Activated T-helper 9 cell treated with anti-CD3 and anti-CD28 coated beads, Interleukin-2, amount 50 U/mL, for 16 hours (primary cell): ENCODE measurements at places on chromosomes 12 and 14.
A peak's percentile ranks its signal among the peaks of the same experiment; 100 is the strongest.

GRCh38 chr14:42731480-42731879, 1124.8 kb downstream of the LRFN5 start:
- DNase-seq: no peak

GRCh38 chr14:91112194-91112593, 1.7 kb upstream of the DGLUCY start:
- DNase-seq: no peak

DNA sequence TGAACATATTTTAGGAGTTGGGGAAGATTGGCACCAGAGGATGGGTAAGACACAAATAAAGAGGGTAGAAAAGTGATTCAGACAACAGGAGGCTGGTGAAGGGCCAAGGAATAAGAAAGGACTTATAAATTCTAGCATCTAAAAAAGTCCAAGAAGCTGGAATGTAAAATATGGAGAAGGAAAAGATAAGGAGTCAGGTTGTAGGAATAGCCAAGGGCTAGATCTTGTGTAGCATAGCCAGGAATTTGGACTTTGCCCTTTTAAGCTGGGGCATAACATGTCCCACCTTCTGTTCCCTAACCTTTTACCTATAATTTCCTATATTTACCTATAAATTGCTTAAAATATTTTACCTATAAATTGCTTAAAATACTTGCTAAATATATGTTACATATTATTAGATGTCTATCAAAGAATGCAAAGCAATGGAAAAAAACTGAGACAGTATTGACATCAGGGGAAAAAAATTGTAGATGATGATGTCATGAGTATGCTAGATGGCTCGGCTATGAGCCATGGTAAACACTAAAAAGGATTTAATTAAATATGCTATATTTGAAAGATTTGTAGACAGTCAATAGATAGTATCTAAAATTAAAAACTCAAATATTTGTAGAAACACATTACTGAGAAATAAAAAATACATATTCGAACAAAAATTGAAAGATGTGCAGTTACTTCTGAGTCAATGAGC, 99.7 kb upstream of the PLEKHG7 start:
- no peak for DNase-seq

GRCh38 chr14:55921511-55921910, 196.7 kb upstream of the PELI2 start:
- no peak for DNase-seq

- DNase-seq: no peak
Observed at GRCh38 chr14:70257526-70257925, 68.8 kb upstream of the SLC8A3 start.

DNA sequence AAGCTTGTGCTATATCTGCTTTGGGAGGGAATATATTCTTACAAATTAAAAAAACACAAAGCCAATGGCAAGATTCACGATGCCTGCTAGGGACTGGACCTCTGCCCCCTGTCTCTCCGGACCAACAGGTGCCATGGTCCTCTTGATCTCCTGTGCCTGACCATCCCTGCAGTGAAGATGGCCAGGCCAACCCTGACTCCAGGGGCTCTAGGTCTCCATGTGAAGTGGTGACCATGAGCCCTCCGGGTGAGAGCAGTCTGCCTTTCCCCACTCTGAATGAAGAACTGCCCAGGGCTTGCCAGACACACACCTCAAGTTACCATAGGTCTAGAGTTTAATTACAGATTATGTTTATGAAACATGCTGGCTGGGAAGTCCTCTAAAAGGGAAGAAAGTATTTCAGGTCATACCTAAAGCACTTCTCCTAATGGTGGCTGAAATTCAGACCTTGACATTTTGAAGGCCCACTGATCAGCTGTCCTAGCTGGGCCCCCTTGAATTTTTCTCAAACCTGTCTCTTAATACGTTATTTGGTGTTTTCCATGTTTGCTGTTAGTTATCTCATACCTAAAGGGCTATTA, 1.4 kb downstream of the ARHGDIB start:
- DNase-seq: no peak

DNA sequence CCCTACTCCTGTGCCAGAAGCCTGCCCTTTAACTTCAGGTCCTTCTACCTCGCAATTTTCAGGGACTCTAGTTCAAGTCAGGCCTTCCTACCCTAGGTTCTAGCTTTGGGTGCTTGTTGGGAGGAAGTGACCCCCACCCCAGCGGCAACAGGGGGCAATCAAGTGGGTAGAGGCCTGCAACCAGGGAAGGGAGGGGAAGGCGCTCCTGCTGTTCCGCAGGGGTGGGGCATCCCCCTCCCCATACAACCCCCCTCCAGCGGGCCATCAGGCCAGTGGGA, 204 bp upstream of the PRPH start:
- no peak for DNase-seq

- DNase-seq: peak; percentile 83
Observed at GRCh38 chr12:121776190-121777098, 17.0 kb downstream of the RHOF start.

- DNase-seq: no peak
Observed at GRCh38 chr14:51554953-51555352, 96.8 kb upstream of the FRMD6 start.

- DNase-seq: no peak
Observed at GRCh38 chr12:46723629-46724419, 102.0 kb downstream of the SLC38A4 start.

GRCh38 chr14:54487771-54488170, 1.0 kb downstream of the GMFB start:
- no peak for DNase-seq

DNA sequence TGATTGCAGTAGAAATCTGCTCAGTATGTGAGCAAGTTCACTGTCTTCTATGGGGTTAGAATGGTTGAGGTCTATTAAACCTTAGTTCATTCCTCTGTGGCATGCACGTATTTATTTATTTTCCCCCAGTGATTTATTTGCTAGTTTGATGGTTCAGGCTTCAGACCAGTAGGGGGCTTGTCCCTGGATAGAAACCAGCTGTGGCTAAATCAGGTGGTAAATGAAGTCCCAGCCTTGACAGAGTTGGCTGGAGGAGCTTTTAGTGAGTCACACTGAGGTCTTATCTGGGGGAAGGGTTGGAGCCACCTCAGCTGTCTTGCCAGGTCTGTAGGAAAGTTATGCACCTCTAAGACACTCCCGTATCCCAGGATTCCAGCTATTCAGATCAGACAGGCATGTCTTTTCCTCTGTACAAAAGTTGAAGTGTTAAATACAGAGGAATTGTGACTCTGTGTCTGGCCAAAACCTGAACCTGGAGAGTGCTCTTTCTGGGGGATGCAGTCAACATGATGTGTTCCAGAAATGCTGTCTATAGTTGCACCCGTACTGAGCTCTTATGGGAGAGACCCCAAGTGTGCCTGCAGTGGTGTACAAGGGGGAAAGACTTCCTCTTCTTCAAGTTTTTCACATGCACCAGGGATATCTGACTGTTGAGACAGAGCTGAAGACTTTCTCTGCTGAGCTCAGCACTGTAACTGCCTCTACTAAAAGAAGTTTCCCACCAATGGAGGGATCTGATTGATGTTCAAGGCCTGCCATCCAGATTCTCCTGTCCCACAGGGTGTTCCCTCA, 1322.1 kb downstream of the TMEM121 start:
- DNase-seq: no peak

GRCh38 chr14:58356268-58356667, 39.5 kb upstream of the TOMM20L start:
- DNase-seq: no peak

DNA sequence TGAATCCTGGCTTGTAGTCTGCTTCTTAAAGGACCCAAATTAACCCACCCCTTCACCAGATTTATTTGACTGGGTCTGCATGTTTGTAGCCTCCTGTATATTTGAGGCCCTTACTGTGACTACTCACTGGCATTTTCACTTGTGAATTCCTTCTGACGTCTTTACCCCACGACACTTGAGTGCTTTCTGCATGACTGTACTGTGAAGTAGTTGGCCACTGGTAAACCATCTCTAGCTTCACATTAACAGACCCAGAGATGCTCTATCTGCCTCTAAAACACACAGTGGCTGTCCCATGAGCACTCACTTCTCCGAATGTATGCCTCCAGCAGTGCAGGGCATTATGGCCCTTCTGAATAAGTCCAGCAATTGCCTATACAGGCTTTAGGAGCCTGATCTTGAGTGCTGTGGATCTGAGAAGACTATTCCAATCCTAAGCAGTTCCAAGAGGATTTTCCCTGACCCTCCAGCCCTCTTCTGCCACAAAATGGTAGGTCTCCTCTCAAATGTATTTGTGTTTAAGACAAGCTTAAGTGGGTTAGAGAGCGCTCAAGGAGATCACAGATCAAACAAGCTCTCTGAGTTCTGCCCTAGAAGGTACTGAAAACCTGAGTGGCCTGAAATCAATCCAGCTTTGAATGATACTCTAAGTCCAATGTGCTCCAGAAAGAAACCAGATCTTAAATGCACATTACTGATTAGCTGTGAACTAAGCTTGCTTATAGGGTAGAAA, 534.7 kb downstream of the RPS29 start:
- no peak for DNase-seq

GRCh38 chr14:61644175-61644574, 51.1 kb upstream of the HIF1A start:
- DNase-seq: no peak

DNA sequence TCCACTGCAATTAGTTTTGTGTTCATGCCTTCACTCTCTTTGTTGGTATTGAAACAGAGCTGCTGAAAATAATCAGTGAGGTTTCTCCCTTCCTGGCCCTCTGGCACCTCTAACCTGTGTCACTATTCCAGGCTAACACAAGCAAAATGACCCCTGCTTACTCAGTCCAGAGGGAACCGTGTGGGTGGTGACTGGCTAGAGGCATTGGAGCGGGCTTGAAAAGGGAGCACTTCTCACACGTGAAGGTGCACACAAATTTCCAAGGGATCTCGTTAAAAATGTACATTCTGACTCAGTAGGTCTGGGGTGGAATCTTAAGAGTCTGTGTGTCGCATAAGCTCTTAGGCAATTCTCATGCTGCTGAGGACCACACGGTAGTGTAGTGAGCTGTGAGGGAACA, 1.3 kb upstream of the SLC24A4 start:
- no peak for DNase-seq

DNA sequence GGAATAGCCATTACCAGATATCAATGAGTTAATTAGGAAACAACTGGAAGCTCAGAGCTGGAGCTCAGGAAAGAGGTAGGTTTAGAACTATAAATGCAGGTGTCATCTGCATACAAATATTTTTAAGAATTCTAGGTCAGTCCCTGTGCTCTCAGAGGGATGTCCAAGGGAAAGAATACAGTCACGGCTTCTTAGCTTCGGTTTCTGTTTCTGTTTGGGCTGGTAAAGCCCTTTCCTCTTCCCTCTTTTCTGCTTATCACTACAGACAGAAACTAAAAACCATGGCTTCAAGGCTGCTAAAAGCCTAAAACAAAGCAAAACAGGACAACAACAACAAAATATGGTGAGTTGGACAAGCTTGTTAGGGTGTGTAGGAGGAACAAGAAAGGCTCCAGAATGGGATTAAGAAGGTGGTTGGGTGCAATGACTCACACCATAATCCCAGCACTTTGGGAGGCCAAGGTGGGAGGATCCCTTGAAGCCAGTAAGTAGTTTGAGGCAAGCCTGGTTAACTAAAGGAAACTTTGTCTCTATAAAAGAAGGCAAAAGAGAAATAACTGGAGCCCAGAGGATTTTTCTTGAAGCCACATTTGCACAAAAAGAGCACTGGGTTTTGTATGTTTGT, 113.0 kb downstream of the SEC23A start:
- no peak for DNase-seq

- no peak for DNase-seq
Observed at GRCh38 chr14:96626121-96626768, 124.1 kb downstream of the PAPOLA start.

- DNase-seq: no peak
Observed at GRCh38 chr12:41956353-41956752, 188.3 kb downstream of the GXYLT1 start.

DNA sequence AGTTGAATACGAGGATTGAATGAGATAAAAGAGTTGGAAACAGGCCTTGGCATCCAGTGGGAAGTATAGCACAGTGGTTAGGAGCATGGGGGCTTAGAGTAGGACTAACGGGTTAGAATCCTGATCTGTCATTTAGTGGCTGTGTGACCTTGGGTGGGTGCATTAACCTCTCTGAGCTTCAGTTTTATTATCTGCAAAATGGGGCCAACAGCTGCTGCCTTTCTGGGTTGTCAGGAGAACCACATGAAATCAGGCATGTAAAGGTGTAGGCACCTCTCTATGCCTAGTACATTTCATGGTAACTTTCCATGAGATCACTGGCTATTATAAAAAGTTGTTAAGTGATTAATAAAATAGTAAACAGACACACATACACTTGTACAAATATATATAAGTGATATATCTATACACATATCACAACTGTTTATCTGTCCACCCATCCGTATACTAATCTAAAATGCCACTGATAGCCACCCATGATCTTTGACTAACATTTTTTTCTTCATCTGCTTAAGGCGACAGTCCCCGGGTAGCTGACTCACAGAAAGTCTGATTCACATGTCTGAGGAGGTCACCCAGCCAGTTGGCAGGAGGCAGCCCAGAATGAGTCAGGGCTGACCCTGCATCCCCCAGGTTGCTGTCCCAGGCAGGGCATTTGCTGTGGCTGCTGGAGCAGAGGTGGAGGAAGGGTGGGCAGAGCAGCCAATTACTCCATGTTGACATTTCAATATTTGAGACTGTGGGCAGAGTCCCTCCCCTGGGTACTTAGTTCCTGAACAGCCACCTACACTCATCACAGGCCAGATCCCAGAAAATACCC, 125.6 kb upstream of the NOS1 start:
- DNase-seq: no peak

GRCh38 chr14:95485222-95485819, 31.1 kb downstream of the SYNE3 start:
- DNase-seq: no peak

DNA sequence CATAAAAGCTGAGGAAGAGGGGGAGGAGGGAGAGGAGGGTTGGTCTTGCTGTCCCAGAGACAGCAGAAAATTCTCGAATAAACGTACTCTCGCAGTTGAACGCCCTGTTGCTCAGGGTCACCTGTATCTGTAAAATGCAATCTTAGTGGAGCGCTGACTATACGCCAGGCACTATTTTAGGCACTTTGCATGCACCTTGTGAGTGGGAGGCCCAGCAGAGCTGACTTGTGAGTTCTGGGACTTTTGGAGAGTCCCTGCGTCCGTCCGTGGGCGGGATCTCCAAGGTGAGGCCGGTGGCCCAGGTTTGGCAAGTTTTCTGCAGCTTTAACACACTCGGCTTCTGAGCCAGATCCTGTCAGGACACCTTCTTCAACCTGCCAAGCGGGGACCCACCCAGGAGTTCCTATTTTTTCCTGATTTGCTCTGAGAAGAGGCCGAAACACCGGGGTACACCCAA, 32.5 kb upstream of the PLEKHG6 start:
- DNase-seq: peak; percentile 28
